ENCODE measurements at places on chromosomes 3 and 15.

GRCh38 chr3:28576614-28577200 is 228.1 kb upstream of the AZI2 start:
- DNase-seq = no peak

- DNase-seq = peak; percentile 75
Measured at GRCh38 chr15:52005748-52006701, 13.0 kb upstream of the MAPK6 start.

GRCh38 chr3:177231242-177231641 is 34.0 kb upstream of the TBL1XR1 start:
- DNase-seq = no peak

GRCh38 chr3:120648290-120648689 is 33.7 kb downstream of the HGD start:
- no peak for DNase-seq

GRCh38 chr15:97976766-97977503 is 16.4 kb downstream of the ARRDC4 start:
- no peak for DNase-seq

- no peak for DNase-seq
Measured at GRCh38 chr3:137294139-137294538, 336.4 kb downstream of the IL20RB start.

- DNase-seq = no peak
Measured at GRCh38 chr3:101588616-101589015, 14.6 kb downstream of the PCNP start.

DNA sequence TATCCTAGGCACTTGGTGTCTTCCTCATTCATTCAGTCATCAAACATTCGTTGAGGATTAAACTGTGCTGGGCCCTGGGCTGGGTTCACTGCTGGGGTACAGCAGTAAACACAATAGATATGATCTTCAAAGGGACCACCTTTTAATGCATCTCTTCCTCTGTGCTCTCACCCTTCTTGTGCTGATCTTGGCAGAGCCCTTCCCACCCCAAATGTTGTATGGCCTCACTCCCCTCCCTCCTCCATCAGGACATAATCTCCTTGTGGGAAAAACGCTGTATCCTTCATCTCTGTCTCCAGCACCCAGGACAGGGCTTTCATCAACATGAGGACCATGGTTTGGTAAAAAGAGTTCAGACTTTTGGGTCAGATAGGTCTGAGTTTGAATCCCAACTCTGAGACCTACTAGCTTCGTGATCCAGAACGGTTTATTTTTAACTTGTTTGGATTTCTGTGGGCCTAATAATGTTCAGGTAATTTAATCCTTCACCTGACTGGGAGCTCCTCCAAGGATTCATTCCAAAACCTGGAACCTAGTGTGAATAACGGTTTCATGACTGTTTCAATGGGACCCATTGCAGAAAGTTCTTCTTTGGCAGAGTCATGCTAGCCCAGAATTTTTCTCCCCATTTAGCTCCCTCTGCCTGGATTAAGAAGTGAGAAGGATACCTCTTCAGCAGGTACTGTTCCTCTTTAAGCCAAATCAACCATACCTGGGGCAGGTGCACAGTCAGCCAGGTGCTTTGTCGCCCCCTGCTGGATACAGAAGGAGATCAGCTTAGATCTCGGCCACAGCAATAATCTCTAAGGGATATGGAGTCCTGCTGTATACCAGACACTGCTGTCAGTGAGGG is 5.2 kb upstream of the WNT7A start:
- peak; percentile 31 for DNase-seq

DNA sequence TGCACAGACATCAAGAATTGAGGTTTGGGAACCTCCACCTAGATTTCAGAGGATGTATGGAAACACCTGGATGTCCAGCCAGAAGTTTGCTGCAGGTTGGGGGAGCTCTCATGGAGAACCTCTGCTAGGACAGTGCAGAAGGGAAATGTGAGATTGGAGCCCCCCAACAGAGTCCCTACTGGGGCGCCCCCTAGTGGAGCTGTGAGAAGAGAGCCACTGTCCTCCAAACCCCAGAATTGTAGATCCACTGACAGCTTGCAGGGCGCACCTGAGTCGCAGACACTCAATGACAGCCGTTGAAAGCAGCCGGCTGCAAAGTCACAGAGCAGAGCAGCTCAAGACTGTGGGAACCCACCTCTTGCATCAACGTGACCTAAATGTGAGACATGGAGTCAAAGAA is 34.6 kb upstream of the EPHA6 start:
- DNase-seq = no peak

DNA sequence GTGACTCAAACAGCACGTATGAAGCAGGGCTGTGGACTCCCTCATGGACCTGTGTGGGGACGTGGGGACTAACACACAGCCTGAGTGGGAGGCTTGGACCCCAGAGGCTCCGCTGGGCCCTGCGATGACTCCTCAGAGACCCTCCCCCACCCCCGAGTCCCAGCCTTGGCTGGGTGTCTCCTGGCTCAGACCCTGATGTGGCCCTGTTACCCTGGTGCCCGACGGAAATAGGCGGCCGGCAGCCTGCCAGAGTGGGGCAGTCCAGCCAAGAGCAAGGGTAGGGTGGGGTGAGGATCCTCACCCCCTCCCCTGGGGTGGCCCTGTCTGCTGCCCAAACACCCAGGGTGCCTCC is 15.3 kb downstream of the TNK2 start:
- no peak for DNase-seq

DNA sequence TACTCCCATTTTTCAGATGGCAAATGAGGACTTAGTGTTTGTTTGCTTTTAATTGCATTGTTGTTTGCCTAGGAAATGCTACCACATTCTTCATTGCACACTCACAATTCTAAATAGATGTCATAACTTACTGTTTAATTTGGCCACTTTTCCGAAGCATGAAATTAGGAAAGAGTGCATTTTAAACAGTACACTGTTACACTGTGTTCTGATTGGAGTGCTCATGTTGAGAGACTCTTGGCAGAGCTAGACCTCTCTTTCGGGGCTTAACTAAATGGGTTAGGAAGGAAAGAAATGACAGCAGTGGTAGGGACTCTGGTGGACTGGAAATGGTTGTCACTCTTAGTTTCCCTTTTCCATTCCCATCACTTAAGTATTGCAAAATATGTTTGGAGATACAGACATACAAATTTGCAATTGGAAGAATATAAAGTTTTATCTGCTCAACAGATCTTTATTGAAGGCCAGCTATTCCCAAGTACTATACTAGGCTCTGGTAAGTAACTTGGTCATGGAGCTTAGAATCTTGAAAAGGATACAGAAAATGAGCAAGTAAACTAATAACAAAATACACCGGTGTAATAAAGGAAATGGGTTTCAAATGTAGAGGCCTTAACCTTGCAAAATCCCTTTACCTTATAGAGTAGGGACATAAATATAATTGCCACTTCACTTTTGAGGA is 90.2 kb downstream of the DCUN1D1 start:
- no peak for DNase-seq

- no peak for DNase-seq
Measured at GRCh38 chr3:169169340-169169963, 494.1 kb downstream of the MECOM start.

DNA sequence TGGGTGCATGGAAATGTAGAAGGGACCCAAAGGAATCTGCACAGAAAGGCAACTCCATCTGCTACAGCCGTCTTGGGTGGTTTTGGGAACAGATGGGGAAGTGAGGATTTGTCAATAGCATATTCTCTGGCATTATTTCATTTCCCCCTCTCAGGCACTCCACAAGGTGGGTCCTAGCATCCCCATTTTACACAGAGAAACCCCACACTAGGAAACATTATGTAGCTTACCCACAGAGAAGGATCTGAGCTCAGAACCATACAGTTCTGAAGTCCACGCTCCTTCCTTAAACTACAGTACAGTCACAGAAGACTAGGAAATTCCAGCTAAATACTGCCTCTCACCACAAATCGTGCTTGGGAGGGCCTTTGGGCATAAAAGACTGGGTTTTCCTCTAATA is 61.2 kb upstream of the CTNNB1 start:
- DNase-seq = no peak

DNA sequence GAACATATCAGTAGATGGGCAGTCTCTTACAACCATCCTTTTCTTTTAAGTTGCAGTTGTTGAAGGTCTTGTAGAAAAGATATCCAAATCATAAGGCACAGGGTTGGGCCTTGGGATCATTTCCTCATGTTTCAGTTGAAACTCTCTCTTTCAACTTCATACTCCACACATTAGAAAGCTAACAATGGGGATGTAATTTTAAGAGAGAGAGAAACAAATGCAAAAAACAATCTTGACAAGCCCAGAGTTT is 747.9 kb downstream of the ROBO1 start:
- no peak for DNase-seq

- no peak for DNase-seq
Measured at GRCh38 chr15:98519767-98520550, 128.4 kb upstream of the IGF1R start.

- DNase-seq = peak; percentile 93
Measured at GRCh38 chr15:30953731-30954378, 37.6 kb downstream of the MTMR10 start.

DNA sequence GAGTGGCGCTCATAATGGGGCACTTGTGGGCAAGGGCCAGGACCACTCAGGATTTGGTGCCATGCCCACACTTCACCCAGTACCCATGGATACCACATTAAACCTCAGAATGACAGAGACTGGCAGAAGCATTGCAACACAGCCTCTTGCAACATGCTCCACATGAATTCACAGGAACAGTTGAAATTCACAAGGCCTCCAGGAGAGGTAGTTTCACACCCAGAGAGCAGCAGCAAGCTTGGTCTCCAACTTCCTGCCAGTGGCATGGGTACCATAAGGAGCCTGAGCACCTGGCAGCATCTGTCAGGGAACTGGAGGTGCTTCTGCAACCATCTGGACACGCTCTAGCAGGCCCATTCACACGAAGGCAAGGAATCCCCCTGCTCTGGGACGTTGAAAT is 101.0 kb downstream of the OSBPL10 start:
- DNase-seq = no peak

DNA sequence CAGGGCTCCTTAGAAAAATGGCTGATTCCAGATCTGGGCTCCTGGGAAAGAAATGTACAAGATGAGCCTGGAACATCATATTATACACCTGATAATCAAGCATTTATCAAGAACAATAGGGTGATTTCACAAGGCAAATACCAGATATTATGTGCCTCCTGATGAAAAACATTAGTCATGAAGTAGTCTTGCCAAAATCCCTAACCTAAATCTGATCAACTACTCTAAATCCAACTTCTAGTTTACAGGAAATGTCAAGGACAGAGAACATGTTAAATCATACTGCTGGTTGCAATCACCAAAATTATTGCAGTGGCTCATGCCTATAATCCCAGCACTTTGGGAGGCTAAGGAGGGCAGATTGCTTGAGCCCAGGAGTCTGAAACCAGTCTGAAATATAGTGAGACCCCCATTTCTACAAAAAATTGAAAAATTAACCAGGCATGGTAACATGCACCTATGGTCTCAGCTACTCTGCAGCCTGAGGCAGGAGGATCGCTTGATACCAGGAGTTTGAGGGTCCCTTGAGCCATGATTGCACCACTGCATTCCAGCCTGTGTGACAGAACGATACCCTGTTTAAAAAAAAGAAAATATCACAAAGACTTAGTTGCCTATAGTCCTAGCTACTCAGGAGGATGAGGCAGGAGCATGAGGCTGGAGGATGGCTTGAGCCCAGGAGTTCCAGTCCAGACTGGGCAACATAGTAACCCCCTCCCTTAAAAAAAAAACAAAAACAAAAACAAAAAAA is 34.9 kb upstream of the ATP13A3 start:
- peak; percentile 81 for DNase-seq

- DNase-seq = no peak
Measured at GRCh38 chr3:137071104-137071503, 113.3 kb downstream of the IL20RB start.

DNA sequence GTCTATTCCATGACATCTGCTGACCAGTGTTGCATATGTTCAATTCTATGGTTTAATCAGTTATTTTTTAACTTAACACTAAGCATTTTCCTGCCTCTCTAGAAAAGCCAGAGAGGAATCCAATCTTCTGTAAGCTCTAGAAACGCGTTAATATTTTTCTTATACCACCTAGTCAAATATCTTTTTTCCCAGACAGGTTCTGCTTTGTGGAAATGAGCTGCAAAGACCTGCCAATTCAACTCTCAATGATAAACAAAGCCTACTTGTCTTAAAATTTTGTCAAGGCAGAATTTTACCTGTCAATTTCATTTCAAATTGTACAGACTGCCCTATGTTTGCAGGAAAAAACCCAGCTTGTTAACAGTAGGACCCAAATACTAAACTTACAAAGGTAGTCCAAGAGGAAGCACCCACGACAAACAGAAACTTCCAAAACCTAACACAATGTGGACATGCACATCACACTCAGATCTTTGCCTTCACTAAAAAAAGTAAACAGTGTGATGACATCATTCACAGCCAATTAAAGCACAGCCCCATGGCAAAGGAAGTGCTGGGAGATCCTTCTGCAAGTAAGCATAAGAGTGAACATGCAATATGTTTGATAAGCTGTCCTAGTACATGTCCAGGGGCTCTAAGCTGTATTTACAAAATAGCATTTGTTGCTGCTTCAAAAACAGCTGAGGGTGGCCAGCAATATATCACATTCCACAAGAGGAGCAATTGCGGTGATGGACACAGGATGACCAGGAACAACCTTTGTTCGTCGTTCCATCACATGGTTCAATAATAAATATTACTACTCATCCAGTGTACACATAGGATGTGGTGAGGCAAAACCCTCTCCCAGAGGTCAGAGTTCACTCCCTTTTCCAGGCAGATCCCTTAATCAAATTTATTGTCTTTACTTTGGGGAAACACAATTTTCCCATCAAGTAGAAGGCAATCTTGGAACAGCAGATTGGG is 139.4 kb upstream of the TSC22D2 start:
- DNase-seq = no peak

DNA sequence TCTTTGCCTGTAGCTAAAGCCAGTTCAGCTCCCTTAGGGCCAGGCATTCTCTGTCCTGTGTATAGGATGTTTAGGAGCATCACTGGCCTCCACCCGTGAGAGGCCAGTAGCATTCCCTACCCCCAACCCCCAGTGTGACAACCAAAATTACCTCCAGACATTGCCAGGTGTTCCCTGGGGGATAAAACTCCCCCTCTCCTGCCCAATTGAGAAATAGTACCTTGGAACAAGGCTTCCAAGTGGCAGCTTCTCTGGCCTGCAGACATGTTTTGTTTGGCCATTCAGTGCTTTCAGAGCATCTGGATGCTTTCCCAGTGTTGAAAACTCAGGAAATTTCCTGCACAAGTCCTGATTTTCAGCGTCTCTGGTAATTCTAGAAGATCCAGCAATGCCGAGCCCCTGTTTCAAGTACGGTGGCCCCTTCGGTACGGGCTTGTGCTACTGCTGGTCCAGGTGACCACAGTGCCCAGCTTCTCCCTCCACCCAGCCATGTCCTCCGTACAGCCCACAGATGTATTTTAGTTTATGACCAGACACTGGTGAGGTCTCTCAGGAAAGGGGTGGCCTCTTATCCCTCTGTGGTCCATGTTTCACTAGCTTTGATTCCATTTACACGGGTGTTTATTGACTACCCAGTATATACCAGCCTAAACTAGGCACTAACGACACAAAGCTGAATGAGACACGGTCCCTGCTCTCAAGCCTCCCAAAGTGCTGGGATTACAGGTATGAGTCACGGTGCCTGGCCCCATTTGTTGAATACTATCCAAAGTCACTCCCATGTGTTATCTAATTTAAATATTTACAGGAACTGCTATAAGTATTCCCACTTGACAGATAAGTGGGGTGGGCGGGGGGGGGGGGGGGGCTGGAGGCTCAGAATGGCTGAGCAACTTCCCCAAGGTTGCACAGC is 125.4 kb upstream of the RAD18 start:
- DNase-seq = peak; percentile 15

Data from HT1080 (cell line).